ENCODE measurements at places on chromosomes 1 and 21.

DNA sequence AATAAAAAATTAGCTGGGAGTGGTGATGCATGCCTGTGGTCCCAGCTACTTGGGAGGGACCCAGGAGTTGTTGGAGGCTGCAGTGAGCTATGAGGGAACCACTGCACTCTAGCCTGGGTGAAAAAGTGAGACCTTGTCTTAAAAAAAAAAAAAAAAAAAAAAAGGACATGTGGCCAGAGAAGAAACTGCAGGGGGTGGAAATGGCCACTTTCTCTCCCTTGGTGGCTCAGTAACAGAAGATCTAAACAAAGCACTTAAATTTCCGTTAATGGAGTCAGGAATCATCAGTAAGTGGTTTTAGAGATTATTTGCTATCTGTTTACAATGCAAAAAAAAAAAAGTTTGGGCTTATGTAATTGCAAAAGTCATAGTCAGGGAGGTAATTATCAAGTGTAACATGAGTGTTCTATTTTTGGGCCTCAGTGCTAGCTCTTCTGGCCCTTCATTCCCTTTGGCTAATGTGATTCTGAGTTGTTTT is 19.3 kb upstream of the OPRD1 start:
- DNase-seq, result no peak

- DNase-seq, result no peak
Observed at GRCh38 chr1:175353066-175353465, 160.5 kb upstream of the KIAA0040 start.

DNA sequence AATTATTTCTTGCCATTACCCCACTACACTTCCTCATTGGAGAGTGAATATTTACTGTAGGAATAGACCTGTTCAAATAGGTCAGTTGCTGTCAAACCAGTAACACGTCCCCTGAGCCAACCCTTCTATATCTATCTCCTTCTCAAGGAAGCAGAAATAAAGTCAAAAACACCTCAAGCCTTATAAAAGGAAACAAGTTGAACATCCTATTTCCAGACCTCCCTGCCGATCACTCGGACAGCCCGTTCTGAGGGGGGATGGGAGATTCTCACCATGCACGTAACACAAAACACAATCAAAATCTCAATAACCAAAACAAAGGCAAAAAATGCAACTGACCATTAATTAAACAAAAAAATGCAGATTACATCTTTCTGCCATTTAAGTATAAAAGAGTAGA is 121.5 kb upstream of the KRTAP19-8 start:
- DNase-seq, result no peak

DNA sequence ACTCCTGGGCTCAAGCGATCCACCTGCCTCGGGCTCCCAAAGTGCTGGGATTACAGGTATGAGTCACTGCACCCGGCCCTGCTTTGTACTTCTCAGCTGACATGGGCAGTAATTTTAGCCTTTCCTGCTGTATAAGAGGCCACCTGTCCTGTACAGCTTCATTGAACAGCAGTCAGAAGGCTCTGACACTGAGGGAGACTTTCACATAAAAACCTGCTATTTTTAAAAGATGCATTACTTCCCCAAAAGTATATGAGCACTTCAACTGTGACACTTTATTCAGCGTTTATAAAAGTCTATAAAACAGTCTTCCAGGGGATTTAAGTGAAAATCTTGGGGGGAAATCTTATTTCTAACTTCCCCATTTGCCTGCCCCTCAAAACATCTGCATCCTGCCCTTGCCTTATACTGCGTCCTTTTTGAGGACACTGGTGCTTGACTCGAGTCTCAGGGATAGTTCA is 17.6 kb downstream of the RNU5D-1 start:
- no peak for DNase-seq

- no peak for DNase-seq
Observed at GRCh38 chr21:35529171-35529863, 480.2 kb upstream of the RUNX1 start.

GRCh38 chr1:19033926-19034680 is 77.6 kb upstream of the IFFO2 start:
- DNase-seq, result no peak

DNA sequence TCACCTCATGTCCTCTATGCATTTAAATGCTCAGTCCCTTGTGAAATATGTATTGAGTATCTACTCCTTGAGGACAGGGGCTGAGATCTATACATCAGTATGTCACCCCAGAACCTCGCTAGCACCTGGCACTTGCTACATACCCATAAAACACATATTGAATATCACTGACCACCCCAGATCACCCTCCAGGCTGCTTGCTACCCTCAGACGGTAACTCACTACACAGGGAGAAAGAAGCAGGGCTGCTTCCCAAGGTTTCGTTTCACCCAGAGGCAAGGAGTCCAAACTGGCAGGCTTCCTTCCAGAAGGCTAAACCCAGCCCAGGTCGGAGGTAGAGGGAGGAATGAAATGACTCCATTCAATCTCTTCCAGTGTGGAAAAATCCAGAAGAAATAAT is 8.5 kb downstream of the INKA2 start:
- no peak for DNase-seq

DNA sequence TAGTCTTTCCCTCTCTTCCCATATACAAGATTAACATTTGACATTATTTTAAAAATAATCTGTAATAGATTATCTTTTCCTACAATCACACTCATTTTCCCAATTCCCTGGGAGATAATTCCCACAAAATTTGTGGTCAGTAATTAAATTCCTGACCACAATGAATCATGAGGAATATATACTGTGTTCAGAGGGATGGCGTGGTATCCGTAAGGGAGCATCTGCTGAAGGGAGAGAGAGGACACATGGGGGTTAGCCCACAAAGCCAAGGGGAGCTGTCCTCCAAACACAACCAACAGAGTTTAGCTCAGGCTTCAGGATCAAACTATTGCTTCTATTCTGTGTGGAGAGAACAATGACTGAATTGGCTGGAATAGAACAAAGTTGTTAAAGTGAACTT is 57.1 kb upstream of the PPP2R5A start:
- no peak for DNase-seq

- no peak for DNase-seq
Observed at GRCh38 chr1:152410028-152410427, 4.0 kb downstream of the CRNN start.

GRCh38 chr1:2582391-2582790 is 4.2 kb upstream of the PRXL2B start:
- DNase-seq, result no peak

GRCh38 chr1:42982641-42983040 is 24.0 kb upstream of the SLC2A1 start:
- DNase-seq, result no peak

GRCh38 chr1:155261493-155261851 is 688 bp downstream of the SCAMP3 start:
- DNase-seq, result no peak

DNA sequence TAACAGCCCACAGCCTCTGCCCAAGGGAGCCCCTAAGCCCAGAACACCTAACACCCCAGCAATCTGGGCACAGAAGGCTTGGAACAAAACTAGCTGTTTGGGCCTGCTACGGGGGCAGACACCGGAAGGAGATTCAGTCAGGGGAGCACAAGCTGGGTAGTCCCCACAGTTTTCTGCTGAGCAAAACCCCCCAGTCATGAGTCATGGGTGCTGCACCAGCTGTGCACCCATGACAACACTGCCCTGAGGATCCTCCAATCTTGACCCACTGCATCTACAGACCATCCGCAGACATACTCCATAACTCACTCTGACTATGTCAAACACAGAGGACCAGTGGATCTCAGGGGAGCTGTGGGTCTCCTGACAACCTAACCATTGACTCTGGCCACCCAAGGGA is 105.1 kb downstream of the LRIG2 start:
- no peak for DNase-seq

- no peak for DNase-seq
Observed at GRCh38 chr1:221832151-221832550, 90.3 kb upstream of the DUSP10 start.

GRCh38 chr1:197838836-197839235 is 63.6 kb upstream of the DENND1B start:
- DNase-seq, result no peak

DNA sequence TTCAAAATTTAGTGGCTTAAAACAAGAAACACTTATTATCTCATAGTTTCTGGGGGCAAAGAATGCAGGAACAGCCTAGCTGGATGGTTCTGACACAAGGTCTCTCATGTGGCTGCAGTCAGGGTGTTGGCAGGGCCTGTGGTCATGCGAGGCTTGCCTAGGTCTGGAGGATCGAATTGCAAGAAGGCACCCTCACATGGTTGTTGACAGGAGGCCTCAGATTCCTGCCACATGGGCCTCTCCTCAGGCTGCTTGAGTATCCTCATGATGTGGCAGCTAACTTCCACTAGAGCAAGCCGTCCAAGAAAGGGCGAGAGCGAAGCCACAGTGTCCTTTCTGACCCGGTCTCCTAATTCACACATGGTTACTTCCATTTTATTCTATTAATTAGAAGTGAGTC is 6.2 kb upstream of the NRIP1 start:
- no peak for DNase-seq

- no peak for DNase-seq
Observed at GRCh38 chr1:111725192-111725591, 14.0 kb downstream of the INKA2 start.
